Mesangial cell (primary cell): ENCODE measurements at places on chromosomes 16 and 17. TPM values are rescaled to one million over a fixed set of nuclear protein-coding genes. Genes with fewer than 3 reads are reported as not detected.

The NEURL4 gene
- total RNA-seq, result 13.1 and 14.7 TPM in 2 replicates

The EME1 gene
- 1.4 and 8.1 TPM in 2 replicates for total RNA-seq

The CACNG4 gene
- total RNA-seq, result 0.25 TPM in 1 of 2 replicates, not detected in the other

The PCTP gene
- 10.4 and 21.9 TPM in 2 replicates for total RNA-seq

The DLX3 gene
- under 0.01 TPM in 1 of 2 replicates, not detected in the other for total RNA-seq

The KRT24 gene
- not detected in 2 replicates for total RNA-seq

The MYO1C gene
- 139 and 153 TPM in 2 replicates for total RNA-seq

The MMP28 gene
- total RNA-seq, result 0.49 and 1.3 TPM in 2 replicates

The EXOC3L1 gene
- 0.13 TPM in 1 of 2 replicates, not detected in the other for total RNA-seq

The BAIAP3 gene
- 1.5 and 1.6 TPM in 2 replicates for total RNA-seq

The SHCBP1 gene
- 1.9 and 28.7 TPM in 2 replicates for total RNA-seq

The GIT1 gene
- total RNA-seq, result 50.5 and 68.3 TPM in 2 replicates

The NPIPB9 gene
- 0.38 TPM in 1 of 2 replicates, not detected in the other for total RNA-seq

The CRISPLD2 gene
- 132 and 270 TPM in 2 replicates for total RNA-seq

The ASPA gene
- not detected in 2 replicates for total RNA-seq

The TMEM97 gene
- total RNA-seq, result 14.7 and 29.7 TPM in 2 replicates

The TMEM235 gene
- total RNA-seq, result not detected in 2 replicates

The OR1F1 gene
- total RNA-seq, result not detected in 2 replicates

The MEOX1 gene
- total RNA-seq, result not detected in 2 replicates

The NPIPA3 gene
- total RNA-seq, result 0.13 TPM in 1 of 2 replicates, not detected in the other

The KRTAP17-1 gene
- total RNA-seq, result 0.33 and 0.63 TPM in 2 replicates

The GRAPL gene
- not detected in 2 replicates for total RNA-seq

The TUBB3 gene
- 488 and 691 TPM in 2 replicates for total RNA-seq

The CYGB gene
- 2.8 and 5.3 TPM in 2 replicates for total RNA-seq

The RNPS1 gene
- 152 and 250 TPM in 2 replicates for total RNA-seq

The KRT39 gene
- not detected in 2 replicates for total RNA-seq

The CSF3 gene
- not detected in 2 replicates for total RNA-seq

The OR1A1 gene
- not detected in 2 replicates for total RNA-seq

The CPHXL2 gene
- total RNA-seq, result not detected in 2 replicates

The PABPN1L gene
- total RNA-seq, result not detected in 2 replicates

The DCTPP1 gene
- total RNA-seq, result 43.4 and 96.5 TPM in 2 replicates

The CDH11 gene
- 113 and 116 TPM in 2 replicates for total RNA-seq

The ASGR1 gene
- 0.63 and 1.6 TPM in 2 replicates for total RNA-seq

The AMZ2 gene
- 41.1 and 50.0 TPM in 2 replicates for total RNA-seq

The TM4SF5 gene
- not detected in 2 replicates for total RNA-seq

The ENPP7 gene
- total RNA-seq, result not detected in 2 replicates

The ALDH3A1 gene
- total RNA-seq, result 0.33 TPM in 1 of 2 replicates, not detected in the other

The MPV17L gene
- total RNA-seq, result 2.6 and 3.3 TPM in 2 replicates

The BIRC5 gene
- 12.2 and 122 TPM in 2 replicates for total RNA-seq

The CHST6 gene
- total RNA-seq, result 0.89 and 2.8 TPM in 2 replicates

The TNRC6A gene
- 15.2 and 25.2 TPM in 2 replicates for total RNA-seq

The PTGES3L gene
- 1.3 and 2.9 TPM in 2 replicates for total RNA-seq

The LGALS9B gene
- not detected in 2 replicates for total RNA-seq

The TOP2A gene
- total RNA-seq, result 5.5 and 143 TPM in 2 replicates

The POLG2 gene
- 2.6 and 3.2 TPM in 2 replicates for total RNA-seq

The HEATR3 gene
- 12.5 and 17.8 TPM in 2 replicates for total RNA-seq

The CBX4 gene
- 8.8 and 12.2 TPM in 2 replicates for total RNA-seq

The BRIP1 gene
- total RNA-seq, result 1.5 and 12.1 TPM in 2 replicates

The ITGA3 gene
- 1,072 and 1,222 TPM in 2 replicates for total RNA-seq

The OTOA gene
- total RNA-seq, result under 0.01 TPM in 1 of 2 replicates, not detected in the other

The CCT6B gene
- 0.33 and 0.38 TPM in 2 replicates for total RNA-seq

The IL21R gene
- 2.8 and 3.9 TPM in 2 replicates for total RNA-seq

The TMEM114 gene
- not detected in 2 replicates for total RNA-seq

The KRT33B gene
- not detected in 2 replicates for total RNA-seq
